ENCODE measurements at places on chromosomes 13 and 19.
A peak's percentile ranks its signal among the peaks of the same experiment; 100 is the strongest.

DNA sequence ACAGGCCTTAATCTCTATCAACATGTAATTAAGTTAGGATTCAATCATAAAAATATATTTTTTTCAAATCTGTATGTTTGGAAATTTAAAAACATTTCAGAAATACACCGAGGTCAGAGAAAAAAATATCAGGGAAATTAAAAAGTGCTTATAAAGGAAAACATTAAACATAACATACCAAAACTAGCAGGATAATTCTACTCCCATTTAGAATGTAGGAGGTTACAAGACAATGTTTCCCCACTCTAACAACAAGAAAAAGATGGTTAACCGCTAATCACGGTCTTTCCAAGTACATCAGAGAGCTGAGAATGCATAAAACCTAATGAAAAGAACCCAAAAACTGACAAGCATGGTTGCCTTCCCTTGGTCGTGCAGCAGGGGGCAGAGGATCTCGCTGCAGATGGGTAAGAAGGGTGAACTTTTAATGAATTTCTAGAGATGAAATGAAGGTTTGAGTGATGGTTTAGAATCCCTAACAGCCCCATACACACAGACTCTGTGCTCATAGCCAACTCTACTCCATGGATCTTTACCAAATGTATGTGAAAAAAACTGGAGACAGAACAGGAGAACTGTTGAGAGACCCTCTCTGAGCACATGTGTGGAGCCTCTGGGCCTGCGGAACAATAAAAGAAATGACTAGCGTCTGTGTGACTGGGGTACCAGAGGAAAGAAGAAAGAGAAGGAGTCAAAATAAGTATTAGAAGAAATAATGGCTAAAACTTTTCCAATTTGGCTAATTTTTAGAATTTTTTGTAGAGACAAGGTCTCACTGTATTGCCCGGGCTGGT lies 51.3 kb upstream of the LSM14A start:
- DNase-seq = peak; percentile 39

- no peak for DNase-seq
Observed at GRCh38 chr13:111897846-111898215, 169.1 kb upstream of the SOX1 start.

GRCh38 chr13:48879854-48880253 lies 95.9 kb upstream of the FNDC3A start:
- no peak for DNase-seq

GRCh38 chr19:20269461-20269860 lies 102.4 kb downstream of the ZNF486 start:
- no peak for DNase-seq

DNA sequence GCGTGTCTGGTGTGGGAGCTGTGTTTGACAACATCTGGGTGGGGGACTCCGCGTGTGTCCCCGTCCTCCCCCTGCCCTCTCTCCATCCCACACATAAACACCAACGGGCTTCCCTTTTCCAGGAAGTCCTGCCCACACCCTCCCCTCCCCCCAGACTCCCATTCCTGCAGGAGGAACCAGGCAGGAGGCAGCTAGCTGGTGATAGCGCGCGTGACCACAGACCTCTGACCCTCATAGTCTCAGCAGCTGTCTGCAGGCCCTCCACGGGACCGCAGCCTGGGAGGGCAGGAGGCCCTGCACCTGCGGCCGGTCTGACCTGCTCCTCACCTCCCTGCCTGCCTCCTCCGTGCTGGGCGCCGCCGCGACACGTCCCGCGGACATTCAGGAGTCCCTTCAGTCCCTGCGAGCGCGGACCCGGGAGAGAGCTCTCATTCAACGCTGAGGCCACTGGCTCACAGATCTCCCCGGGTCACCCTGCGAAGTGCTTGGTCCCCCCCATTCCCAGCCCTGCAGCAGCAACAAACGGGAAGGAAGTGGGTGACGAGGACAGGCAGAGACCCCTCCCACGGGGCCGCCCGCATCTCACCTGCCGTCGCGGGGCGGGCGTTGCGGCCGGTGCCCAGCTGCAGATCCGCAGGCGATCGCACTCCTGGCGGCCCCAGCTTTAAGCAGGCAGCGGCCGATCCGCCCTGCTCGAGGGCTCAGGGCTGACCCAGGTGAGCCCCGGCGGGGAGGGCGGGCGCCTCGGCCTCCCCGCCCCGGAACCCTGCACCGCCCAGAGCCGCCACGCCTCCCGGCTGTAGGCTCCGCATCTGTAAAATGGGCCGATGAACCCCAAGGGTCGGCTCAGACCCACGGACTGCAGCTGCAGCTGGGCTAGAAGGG lies 1.1 kb upstream of the ACP5 start:
- no peak for DNase-seq

- no peak for DNase-seq
Observed at GRCh38 chr13:26484196-26484595, 73.3 kb upstream of the WASF3 start.

DNA sequence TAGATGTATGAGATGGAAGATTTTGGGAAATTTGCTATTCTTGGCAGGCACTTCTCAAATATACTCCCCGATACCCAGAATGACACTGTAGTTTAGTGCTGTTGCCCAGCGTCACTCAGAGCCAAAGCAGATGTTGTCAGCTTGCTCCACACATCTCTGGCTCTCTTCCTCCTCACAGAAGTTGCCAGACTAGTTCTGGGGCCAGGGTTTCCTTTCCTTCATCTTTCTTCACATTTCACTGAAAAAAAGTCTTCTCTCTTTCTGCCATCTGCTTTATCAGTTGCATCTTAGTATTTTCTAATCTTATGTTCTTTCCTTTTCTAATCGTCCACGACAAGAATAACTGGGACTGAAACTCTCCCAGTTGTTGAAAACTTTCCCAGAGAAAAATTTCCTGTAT lies 251.4 kb downstream of the RGCC start:
- DNase-seq = no peak

DNA sequence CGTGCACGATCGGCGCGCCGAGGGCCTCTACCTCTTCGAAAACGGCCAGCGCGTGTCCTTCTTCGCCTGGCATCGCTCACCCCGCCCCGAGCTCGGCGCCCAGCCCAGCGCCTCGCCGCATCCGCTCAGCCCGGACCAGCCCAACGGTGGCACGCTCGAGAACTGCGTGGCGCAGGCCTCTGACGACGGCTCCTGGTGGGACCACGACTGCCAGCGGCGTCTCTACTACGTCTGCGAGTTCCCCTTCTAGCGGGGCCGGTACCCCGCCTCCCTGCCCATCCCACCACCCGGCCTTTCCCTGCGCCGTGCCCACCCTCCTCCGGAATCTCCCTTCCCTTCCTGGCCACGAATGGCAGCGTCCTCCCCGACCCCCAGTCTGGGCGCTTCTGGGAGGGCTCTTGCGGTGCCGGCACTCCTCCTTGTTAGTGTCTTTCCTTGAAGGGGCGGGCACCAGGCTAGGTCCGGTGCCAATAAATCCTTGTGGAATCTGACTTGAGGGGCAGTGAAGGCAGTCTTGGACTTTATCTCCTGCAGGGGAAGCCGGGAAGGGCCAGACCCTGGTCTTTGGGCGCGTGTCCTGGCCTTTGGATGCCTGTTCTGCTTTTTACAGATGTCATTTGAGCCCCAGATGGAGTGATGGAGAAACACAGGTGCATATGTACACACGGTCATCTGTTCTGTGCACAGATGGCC lies 2.2 kb downstream of the CLEC11A start:
- no peak for DNase-seq

- DNase-seq = no peak
Observed at GRCh38 chr13:29624997-29625396, 29.5 kb upstream of the SLC7A1 start.

GRCh38 chr19:31733591-31733990 lies 384.4 kb upstream of the TSHZ3 start:
- DNase-seq = no peak

- no peak for DNase-seq
Observed at GRCh38 chr19:48881741-48882657, 9.8 kb downstream of the PPP1R15A start.

DNA sequence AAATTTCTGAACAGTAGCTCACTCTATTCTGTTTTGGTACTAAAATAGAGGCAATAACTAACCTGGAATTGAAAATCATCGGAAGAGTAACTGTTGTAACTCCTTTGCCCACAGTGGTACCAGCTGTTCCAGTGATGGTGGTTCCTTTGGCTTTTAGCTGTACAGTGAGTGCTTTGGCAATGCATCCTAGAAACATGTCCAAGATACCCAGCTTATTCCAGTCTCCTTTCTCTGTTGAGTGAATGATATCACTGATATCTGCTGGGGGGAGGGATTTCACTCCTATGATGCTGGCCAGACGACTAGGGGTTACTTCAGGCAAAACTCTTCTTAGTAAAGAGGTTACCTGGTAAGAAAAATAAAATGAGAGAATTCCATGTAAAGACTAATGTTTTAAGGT lies 40.6 kb upstream of the FBXL3 start:
- no peak for DNase-seq

DNA sequence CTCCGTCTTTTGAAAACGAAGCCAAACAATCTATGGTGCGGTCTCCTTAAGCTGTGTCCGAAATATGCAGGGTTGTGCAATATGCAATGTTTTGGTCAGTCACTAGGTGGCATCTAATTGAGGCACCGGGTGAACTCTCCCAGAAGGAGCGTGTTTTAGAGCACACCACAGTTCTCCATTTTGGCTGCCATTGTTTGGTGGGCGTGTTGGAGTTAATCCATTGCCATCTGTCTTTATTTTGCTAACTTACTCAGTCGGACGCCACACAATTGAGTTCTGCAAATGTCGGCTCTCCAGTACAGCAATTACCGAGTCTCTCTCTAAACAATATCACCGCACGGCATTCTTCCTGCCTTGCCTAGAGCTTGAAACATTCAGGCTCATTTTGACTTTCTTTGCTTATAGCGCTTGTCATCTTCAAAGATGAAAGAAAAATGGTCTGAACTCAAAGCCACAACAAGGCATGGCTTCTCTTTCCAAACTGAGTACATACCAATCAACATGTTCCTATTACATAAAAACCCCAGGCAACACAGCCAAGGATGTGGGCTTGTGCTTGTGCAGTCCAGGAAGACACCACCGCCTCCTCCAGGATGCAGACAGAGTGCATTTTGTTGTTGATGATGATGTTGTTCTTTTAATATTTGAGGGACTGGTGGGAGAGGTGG lies 182.0 kb upstream of the SERP2 start:
- no peak for DNase-seq

GRCh38 chr13:53136554-53137215 lies 108.1 kb downstream of the OLFM4 start:
- DNase-seq = no peak

GRCh38 chr19:38024992-38025908 lies 118.2 kb downstream of the SIPA1L3 start:
- DNase-seq = no peak

DNA sequence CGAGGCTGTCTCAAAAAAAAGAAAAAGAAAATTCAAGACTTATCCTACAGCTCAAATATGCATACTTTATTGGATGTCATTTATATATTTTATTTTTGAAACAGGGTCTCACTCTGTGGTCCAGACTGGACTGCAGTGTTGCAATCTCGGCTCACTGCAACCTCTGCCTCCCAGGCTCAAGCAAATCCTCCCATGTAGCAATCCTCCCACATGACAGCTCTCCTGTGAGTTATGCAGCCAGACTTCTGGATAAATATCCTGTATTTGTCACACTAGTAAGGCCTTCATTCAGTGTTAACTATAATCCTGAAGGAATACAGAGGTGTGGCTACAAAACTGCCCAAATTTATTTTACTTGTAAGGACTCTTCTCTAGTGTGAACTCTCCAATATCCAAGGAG lies 7.2 kb downstream of the ZNF552 start:
- no peak for DNase-seq

DNA sequence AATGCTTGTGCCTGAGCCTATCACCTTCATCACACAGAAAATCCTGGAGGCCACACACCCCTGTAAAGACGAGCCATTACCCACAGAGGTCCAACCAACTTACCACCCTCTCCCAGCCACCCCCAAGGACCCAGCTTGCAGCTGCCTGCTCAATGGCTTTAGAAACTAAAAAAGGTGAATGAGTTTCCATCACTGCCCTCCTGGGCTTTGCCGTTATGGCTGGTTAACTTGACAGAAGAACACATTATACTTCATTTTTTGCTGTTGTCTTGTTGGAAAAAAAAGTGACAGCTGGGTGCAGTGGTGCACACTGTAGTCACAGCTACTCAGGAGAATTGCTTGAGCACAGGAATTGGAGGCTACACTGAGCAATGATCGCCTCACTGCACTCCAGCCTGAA lies 17.4 kb upstream of the FEM1A start:
- no peak for DNase-seq

Data from stimulated activated CD4-positive, alpha-beta T cell treated with anti-CD3 and anti-CD28 coated beads, Interleukin-4, amount 100 ng/mL, for 48 hours (primary cell).